ENCODE measurements at places on chromosomes 12 and 14.

GRCh38 chr12:109124878-109125648, 8.7 kb downstream of the ACACB start:
- no peak for DNase-seq

- no peak for DNase-seq
Observed at GRCh38 chr12:19234981-19235871, 105.7 kb downstream of the PLEKHA5 start.

GRCh38 chr14:77541905-77542304, 43.3 kb upstream of the ISM2 start:
- no peak for DNase-seq

DNA sequence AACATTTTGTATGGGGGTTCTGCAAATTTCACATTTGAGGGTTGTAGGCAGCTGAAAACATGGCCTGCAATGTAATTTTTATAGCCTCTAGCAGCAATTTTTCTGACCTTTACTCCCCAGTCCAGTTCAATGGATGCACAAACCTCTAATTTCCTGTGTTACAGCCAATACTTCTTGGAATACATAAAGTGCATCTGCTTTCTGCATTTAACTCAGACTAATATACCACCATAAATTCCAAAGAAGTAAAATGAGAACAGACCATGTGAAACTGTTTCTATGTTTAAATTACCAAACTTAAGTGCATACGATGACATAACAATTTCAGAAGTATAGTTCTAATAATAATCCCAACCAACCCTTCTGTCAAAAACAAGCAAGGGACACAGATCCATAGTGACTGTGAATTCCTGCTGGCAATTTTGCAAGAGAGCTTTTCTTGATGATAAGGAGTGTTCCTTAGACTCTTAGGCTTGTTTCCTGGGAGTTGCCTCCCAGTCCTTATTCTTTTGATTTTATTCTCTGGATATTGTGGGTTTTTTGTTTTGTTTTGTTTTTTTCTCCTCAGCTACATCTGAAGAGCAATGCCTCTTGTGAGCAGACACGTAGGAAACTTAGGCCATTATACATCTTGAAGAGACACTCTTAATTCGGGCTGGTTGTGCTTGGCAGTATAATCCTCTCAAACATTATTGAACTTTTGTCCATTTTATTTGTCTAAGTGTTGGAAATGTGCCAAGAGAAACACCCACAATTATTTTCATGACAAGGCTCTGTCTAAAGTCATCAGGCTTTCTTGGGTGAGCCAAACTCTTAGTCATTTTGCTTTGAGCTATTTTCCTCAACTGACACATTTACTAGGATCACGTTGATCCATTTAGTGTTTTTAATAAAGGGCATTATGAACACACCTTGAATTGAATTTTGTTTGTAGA, 51.3 kb upstream of the RERGL start:
- DNase-seq: no peak

DNA sequence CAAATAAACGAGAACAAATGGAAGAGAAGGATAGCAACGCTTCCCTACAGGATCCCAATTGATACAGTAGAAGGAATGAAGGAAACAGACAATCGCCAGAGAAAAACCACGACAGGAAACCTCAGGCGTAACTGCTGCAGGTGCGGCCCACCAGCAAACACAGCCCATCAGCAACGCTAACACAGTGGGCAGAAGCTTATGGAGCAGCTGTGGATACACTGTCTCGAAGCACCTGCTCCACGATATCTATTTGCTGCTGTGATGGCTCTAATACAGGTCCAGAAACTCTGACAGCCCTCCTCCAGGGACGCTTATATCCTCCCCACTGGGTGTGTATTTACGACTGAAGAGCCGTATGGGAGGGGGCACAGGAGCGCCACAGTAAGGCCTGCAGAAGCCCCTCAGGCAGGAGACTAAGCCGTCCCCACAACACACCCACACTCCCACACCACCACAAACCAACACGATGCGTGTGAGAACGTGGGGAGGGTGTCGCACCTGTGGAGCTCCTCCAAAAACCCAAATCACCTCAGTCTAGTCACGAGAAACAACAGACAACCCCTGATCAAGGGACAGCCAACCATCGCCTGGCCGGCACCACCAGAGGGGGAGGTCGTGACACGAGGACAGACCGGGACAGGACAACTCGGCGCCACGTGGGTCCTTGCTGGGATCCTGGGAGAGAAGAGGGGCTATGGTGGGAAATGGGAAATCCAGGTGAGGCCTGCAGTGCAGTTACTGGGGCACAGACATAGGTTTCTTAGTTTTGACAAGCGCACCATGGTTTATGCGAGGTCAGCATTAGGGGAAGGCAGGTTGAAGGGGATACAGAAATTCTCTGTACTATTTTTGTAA, 24.0 kb downstream of the POLE start:
- no peak for DNase-seq

DNA sequence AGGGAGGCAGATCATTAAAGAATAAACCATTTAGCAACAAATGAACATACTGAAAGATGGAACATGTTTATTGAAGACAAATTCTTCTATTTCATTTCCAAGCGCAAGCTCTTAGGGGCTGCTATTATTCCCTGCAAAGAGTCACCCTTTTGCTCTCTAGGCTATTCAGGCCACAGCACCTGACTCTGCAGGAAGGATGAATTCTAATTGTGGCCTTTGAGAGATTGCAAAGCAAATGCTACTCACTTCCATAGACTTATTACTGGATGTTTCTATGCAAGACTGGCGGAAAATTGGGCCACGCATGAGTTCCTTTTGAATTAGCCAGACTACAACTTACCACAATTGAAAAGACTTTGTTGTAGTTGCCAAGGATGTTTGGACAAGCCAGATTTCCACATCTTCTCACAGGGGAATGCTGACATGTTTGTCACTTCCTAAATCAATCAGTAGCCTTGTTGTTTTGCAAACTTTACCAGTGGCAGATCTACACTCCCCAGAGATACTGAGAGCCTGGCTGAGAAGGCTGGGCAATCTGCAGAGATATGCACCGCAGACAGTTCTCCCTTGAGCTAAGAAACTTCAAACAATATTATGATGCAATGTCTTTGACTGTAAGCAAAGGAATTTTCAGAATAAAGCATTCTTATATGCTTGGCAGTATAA, 334.3 kb upstream of the SYT1 start:
- DNase-seq: peak; percentile 21

GRCh38 chr12:94633401-94633800, 17.0 kb downstream of the TMCC3 start:
- no peak for DNase-seq

DNA sequence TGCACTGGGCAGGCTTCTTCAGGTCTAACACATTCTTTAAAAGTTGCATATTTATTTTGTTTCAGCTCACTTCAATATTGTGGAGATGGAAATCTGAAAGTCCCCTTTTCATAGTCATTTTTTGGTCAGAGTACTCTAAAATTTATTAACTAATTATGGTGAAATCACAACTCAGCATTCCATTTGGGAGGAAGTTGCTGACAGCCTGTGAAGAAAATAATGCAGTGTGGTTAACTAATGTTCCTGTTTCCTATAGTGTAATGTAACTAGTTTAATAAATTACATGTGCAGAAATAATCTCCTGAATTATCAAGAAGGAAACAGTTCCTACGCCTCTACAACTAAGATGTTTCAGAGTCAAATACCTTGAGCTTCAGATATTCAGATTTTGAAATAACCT, 17.1 kb downstream of the LRFN5 start:
- no peak for DNase-seq

GRCh38 chr12:111178181-111179081, 190.5 kb downstream of the PHETA1 start:
- peak; percentile 62 for DNase-seq

DNA sequence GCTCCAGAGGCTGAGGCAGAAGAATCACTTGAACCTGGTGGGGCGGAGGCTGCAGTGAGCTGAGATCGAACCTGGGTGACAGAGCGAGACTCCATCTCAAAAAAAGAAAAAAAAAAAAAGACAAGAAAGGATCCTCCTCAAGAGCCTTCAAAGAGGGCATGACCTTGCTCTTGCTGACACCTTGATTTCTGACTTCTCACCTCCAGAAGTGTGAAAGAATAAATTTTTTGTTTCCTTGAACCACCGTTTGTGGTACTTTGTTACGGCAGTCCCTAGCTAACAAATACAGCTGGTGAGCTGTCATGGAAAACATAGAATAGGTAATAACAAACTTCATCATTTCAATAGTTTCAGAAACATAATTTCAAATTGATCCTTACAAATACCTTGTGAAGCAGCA, 1.9 kb upstream of the ACTR10 start:
- DNase-seq: no peak

DNA sequence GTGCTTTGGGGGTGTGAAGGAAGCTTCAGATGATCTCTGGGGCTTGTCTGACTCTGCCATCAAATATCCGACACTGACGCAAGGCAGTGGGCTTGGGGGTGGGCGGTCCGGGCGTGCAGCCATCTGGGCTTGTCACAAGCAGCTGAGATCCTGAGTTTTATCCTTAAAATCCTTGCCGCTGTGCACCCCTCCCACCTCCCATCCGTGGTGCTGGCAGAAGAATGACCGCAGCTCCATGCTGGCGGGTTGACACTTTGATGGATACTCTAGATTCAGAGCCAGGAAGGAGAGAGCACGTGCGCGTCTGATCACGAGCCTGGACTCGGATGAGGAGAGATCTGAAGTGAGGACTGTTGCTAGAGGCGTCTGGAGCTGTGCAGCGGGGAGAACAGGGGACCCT, 3.0 kb downstream of the ZFYVE21 start:
- DNase-seq: peak; percentile 67

All from kidney (tissue), 22 donors.